Breast epithelium (tissue), 4 donors: ENCODE measurements at places on chromosomes 1 and 21.

DNA sequence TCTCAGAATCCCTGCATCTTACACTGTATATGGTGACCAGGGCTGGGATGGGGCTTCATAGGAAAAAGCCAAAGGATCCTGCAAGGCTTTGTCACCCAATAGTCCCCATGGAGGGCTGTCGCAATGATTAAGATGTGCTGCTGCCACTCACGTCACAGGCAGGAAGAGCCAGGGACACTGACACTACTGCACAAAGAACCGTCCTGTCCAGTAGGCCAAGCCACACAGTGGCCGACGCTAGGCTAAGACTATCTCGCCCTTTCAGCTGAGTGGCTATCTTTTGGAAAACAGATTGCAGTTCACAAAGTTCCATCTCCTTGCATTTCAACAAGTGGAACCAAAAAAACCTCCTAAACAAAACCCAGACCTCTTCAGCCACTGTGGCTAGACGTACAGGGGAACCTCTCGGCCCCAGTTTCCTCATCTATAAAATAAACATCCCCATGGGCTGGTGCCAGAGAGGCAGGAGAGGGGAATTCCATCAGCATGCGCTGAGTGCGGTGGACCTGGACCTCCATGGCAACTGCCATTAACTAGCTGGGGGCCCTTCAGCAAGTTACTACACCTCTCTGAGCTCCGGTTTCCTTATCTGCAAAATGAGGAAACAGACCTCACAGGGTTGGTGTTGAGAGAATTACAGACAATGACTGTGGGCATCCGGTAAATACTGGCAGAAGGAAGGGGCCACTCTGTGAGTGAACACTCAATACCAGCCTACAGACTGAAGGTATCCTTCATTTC is 8.7 kb downstream of the CAPZB start:
- no peak for DNase-seq

- DNase-seq = no peak
These were observed 3.3 kb downstream of the CLCNKB start for GRCh38 chr1:16046842-16047241.

DNA sequence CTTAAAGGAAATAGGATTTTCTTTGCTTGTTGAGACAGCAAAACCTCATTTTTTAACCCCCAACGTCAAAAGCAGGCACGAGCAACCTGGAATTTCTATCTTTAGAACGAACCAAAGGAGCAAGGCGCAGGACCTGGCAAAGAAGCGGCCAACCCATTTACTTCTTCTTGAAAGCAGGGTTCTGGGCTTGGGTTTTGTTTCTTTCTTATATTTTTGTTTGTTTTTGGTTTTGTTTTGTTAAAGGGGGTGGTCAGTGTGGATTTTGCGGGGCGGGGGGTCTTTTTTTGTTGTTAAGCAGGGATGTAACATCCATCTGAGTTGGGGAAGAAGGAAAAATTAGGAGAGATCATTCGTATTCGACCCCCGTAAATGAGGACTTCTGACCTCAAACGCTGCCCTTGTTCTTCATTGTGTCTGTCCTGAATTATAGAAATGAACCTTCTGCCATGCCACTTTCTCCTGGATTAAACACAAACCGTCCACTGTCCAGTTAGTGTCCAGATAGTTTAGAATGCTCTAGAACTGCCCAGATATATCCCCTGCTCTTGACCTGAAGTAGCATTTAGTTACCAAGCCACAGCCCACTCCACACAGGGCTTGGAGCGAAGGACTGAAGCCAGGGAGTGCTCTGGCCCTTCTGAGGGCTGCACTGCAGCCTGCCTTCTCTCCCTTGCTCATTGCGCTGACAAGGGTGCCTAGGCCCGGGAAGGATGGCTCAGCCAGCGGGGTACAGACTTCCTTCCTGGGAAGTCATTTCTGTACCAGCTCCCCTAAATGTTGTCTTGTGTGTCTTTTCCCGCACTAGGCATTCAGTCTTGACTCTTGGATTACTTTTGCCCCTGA is 909 bp upstream of the APP start:
- DNase-seq = no peak

GRCh38 chr1:85128316-85128715 is 72.5 kb downstream of the SYDE2 start:
- no peak for DNase-seq

GRCh38 chr21:44263221-44263760 is 1.6 kb upstream of the DNMT3L start:
- DNase-seq = no peak

DNA sequence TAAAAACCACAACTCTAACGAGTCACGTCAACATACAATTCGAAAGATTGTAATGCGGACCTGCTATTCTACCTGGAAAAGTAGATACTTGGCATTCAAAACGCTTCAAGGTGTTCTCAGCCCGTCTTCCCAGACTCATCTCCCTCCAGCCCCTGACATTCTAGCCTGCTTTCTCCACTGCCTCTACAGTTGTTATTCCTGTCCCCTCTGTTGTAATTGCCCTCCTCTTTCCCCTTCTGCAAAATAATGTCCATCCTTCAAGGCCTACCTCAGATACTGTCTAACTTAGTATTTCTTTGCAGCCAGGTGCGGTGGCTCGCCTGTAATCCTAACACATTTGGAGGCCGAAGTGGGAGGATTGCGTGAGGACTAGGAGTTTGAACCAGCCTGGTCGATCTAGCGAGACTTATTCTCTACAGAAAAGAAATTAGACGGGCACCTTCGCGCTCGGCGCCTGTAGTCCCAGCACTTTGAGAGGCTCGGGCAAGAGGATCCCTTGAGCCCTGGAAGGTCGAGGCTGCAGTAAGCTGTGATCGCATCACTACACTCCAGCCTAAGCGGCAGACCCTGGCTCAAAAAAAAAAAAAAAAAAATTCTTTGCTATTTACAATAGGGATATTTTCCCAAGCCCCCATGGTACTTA is 756 bp upstream of the RBM34 start:
- DNase-seq = no peak

DNA sequence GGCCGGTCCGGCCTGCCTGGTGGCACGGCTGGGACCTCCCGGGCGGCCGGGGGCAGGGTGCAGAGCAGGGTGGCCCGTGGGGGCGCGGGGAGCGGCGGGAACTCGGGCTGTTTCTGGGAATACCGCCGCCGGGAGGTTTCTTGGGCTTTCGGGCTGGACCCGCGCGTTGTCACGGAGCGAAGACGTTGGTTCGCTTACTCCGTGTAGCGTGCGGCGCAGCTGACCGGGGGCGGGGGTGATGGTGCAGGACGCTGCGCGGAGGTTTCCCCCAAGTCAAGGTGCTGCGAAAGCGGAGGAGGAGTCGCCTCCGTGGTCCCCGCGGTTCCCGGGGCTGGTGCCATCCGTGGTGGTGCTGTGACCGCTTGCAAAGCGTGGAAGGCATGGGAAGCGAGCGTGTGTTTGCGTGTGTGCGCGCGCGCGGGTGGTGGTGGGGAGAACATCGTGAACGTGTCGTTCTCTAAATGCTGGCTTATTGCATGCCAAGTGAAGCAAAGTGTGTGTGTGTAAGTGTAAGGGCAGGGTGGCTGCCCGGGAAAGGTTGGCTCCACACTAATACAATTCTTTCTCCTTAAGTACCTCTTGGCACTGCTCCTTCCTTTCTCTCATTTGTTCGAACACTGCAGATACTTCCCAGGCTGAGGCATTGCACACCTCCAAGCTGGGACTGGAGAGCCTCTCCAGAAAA is 1.1 kb downstream of the RYR2 start:
- no peak for DNase-seq

DNA sequence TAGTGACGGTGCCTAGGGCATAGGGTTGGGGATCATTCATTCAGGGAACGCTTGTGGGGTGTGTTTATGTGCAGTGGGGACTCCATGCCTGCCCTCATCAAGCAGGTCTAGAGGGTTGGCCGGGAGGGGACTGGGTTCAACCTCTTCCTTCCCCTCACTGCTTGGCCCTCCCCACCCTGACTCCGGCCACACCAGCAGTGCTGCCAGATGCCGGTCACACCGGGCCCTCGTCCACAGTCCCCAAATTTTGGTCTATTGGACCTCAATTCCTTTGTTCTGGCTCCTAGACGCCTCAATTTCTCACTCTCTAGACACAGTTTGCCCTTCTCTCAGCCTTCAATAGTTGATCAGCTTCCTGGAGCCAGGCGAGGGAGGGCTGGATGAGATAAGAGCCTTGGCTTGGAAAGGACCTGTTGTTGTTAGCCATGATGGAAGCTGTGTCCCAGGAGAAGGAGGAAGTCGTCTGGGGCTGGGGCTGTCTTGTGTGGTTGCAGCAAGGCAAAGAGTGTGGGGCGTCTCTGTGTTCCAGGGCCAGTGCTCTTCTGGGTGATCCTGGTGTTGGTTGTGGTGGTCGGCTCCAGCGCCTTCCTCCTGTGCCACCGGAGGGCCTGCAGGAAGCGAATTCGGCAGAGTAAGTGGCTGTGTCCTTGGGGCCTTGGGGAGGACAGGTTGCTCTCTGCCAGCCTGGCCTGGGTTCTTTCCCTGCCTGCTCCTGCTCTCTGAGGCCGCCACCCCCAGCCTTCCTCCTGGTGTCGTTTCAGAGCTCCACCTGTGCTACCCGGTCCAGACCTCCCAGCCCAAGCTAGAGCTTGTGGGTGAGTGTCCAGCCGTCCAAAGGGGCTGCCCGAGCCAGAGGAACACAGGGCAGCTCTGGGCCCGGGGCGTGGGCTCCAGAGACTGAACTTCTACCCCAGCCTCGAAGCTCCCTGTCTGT is 41.1 kb upstream of the TNFRSF1B start:
- no peak for DNase-seq

DNA sequence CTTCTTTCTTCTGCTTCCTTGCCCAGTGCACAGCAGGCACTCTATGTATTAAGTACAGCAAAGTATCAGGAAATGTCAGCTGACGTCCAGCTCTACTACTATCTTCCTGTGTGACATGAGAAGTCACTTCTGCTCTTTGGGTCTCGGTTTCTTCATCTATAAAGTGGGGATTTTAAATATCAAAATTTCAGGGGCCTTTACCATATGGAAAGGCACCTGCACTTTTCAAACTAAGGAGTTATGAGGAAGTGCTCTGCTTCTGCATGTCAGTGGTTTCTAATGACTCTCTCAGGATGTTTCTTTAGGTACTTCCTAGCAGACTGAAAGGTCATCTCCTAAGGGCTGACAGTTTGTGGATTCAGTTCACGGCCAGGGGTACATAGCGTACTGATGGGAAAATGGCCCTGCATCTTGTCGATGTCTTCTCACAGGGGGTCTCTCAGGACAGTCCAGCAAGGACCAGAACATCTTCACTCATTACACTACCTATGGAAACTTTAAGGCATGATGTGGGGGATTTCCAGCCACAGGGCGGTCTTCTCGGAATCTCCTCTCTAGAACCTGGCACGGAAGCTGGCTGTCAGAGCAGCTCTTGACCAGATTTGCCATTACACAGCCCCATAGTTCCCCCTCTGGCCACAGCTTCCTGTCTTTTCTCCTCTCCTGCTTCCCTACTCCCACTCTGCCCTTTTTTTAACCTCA is 42.0 kb upstream of the MTF1 start:
- DNase-seq = no peak

GRCh38 chr1:236016782-236017400 is 48.0 kb downstream of the NID1 start:
- DNase-seq = no peak

DNA sequence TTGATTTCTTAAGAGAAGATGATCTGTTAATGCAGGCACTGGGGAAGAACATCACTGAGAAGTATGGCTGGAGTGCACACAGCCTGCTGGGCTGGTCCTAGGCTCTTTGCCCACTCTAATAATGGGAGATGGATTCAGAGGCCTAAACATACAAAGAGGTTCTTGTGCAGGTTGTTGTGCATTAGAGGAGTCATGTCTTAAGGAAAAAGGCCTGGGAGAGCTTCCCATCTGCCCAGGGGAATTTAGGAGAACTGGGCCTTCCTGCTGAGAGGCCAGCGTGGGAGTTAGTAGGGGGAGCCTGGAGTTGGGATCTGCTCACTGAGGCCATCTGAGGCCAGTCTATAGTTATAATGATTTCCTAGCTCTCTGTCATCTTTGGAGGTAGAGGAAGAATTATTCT is 126.7 kb downstream of the TLR5 start:
- no peak for DNase-seq

GRCh38 chr1:95180371-95180770 is 53.6 kb upstream of the RWDD3 start:
- DNase-seq = no peak

GRCh38 chr1:63522891-63523728 is at the start of the genes EFCAB7 and ITGB3BP:
TSS of gene EFCAB7 (plus strand) at chr1:63523525. CDS start at chr1:63525573, 2,048 bp downstream.
TSS of gene ITGB3BP (minus strand) at chr1:63523225. CDS start at chr1:63523133, 92 bp downstream.
- peak; percentile 73 for DNase-seq

- no peak for DNase-seq
These were observed 16.7 kb downstream of the MACF1 start for GRCh38 chr1:39220891-39221870.

- DNase-seq = peak; percentile 42
These were observed at the start of gene TGFB2 for GRCh38 chr1:218344814-218345672. TSS of gene TGFB2 (plus strand) at chr1:218345336. CDS start at chr1:218346702, 1,366 bp downstream.

DNA sequence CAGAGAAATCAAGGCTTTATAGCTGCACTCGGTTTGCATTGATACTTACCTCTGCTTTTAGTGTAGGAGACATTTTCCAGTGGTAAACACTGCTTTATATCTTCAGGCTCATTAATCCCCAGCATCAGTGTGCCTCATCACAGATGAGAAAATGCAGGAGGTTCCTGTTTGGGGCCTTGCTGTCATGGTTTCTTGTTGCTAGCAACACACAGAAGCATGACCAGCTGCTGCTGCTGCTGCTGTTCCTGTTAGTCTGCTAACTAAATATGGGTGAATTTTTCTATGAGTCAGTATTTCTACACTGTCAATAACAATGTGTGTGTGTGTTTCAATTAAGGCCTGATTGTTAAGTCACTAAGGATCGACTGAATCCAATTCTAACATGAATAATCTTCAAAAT is 85.8 kb upstream of the RGS1 start:
- peak; percentile 85 for DNase-seq

GRCh38 chr1:209652873-209653401 is 712 bp upstream of the LAMB3 start:
- DNase-seq = peak; percentile 99

DNA sequence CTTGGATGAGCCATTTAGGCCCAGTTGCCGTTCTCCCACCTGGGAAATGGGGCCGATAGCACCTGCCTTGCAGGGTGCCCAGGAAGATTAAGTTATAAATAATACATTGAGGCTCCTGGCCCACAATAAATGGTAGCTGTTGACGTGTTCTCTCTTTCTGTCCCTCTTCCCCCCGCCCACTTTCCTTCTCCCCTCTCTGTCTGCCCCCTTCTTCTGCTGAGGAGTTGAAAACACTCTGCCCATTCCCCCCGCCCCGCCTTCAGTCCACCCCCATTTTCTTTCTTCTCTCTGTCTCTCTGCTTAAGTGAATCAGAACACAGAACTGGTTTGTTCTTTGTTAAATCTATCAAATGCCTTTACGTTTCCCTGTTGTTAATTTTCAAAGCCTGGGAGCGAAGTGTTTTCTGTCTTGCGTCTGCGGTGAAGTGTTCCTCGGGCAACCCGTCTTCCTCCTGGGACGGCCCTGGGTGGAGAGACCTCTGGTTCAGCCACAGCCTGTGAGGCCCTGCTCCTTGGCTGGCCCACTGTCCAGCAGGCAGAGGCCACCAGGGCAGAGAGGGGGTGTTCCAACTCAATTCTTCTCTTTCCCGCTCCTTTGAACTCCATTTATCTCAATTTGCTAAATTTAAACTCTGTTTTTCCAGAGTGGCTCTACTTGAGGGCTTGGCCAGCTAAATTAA is 29.3 kb upstream of the SELENON start:
- DNase-seq = no peak

DNA sequence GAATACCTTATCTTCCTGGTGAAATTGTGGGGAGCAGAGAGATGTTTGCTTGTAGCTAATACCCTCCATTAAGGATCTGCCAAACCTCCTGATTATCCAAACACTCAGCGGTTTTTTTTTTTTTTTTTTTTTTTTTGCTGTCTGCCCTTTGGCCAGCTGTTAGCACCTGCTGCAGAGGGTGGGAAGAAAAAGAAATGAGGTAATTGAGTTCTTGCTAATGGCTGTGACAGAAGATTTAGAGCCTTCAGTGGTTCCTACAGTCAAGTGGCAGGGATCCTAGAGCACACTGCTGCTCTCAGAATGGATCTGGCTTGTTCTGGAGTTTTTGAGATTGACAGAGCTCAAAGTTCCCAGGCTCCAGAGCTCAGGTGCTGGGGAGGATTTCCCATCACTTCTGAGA is 342.5 kb downstream of the DISC1 start:
- no peak for DNase-seq
